ENCODE measurements at places on chromosomes 7 and 10.

DNA sequence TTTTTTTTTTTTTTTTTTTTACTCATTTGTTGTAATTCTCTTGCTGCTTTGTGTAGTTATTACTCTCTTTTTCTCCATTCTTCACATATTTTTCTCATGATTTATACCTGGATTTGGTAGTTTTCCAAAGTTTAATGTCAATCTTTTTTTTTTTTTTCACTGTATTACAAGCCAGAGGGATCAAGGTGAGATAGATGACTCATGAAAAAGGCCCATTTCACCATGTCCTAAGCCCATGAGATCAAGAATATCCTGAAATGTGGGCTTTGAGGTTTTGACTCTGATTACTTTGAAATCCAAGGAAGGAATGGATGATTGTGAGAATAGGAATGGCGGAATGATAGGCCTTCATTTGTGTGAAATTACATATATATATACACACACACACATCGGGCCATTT, 31.1 kb downstream of the TAX1BP1 start:
- DNase-seq, result no peak

- DNase-seq, result no peak
Observed at GRCh38 chr7:46389146-46389545, 468.1 kb upstream of the IGFBP3 start.

GRCh38 chr10:125442856-125443540, 240.0 kb downstream of the TEX36 start:
- no peak for DNase-seq

DNA sequence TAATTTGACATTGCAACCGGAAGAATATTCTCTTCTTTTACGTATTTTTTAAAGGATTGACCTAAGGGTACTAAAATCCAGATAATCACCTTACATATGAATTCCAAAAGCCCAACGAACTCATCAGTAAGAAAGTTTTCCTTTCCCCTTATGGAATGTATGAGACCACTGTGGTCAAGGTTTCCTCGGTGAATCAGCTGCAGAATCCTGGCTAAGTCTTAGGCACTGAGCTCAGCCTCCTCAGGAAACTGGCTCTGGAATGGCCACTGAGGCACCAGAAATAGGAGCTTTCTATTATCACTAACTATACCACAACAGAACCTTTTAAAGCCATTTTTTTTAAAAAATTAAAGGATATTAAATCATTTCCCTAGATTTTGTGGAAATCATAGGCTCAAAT, 21.0 kb downstream of the SVIL start:
- no peak for DNase-seq

DNA sequence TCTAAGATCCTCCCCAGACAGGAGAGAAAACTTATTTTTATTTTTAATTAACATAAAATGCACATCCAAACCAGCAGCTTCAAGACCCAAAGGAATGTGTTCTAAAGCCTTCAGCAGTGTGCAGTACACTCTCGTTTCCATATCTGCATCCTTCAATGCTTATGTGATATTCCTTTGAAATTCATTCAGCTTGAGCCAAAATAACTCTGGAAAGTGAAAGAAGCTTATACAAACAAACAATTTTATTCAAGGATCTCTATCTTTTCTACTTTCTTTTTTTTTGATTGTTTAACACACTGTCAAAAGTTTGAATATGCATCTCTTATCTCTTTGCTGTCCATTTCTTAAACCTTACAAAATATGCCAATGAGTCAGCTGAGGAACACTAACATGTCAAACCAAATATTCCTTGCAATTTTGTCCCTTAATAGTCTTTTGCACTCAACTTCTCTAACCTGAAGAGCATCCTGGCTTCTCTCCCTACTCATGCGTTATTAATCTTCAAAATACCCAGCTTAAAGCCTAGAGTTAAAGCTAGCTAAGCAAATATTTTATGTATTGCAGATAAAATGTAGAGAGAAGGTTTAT, 124.3 kb downstream of the THSD7A start:
- no peak for DNase-seq

- DNase-seq, result no peak
Observed at GRCh38 chr10:28538595-28538994, 5.7 kb downstream of the WAC start.

DNA sequence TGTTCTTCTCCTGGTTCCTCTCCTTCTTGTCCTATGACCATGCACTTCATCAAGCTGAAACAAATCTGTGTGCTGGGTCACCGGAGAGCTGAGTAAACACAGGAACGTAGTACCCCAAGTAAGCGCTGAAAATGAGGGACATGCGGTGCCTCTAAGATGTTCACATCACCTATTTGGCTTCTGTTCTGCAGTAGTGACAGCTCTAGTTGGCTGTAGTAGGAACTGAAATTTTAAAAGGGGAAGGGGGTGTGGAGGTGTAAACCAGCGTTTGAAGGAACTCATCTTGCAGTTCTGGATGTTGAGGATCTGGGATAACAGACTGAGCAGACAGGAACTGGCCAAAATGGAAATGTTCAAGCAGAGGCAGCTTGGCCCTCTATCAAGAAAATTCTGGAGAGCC, 85.2 kb downstream of the WNT2 start:
- DNase-seq, result no peak

DNA sequence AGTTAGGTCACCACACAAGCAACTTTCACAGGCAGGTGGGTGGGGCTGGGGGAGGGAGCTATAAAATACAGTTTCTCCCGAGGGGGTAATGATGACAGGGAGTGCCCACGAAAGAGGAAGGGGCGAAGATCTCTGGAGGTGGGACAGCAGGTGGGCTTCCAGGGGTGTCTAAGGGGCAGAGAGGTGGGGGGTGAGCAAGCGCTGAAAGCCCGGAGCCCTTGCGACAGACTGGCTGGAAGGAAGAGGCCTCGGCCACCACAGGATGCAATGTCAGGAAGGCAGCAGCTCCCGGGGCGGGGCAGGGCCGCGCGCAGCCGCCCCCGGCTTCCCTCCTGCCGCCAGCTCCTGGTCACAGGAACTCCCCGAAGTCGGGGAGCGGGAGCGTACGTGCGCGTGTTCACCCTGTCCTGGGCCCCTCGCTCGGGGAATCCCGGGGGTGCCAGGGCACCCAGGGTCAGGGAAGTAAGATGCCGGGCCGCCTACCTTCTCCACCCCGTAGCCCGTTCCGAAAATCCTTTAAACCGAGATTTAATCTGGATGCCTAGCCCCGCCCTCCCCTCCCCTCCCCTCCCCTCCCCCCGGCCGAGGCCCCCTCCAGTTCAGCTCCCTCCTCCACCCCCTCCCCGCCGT, 105.2 kb upstream of the PPIF start:
- DNase-seq, result peak; percentile 61

- no peak for DNase-seq
Observed at GRCh38 chr7:31646942-31647341, 40.1 kb upstream of the PPP1R17 start.

GRCh38 chr7:13952921-13953320, 36.5 kb downstream of the ETV1 start:
- no peak for DNase-seq

GRCh38 chr7:16129431-16130110, 291.8 kb downstream of the CRPPA start:
- no peak for DNase-seq

GRCh38 chr10:50892467-50892866, 7.0 kb upstream of the A1CF start:
- DNase-seq, result no peak

DNA sequence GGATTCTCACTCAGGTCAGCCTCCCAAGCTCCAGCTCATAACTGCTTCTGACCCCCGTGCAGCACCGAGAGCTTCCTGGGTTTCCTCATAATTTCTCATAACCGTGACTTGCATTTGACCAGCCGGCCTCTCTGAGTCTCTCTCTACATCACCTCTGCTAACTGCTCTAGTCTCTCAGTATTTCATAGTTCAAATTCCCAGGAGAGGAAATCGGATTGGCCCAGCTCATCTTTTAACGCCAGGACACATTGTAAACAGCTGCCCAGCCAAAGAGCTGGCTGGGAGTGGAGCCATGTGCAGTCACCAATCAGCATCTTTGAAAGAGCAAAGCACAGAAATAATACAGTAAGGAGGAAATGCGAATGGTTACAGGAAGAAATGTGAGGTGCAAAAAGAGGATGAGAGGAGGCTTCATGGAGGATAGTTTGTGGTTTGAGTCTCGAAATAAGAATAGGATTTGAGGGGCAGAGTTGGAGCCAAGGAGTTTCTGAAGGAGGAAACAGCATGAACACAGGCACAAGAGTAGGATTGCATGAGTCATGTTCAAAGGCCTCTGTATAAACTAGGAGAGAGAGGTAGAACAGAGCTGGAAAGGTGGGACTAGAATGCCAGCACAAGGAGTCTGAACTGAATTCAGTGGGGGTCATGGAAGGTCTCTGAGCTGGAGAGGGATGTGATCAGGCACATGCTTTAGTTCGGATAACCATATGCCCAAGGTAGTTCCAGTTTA, 15.2 kb upstream of the LBX1 start:
- no peak for DNase-seq

DNA sequence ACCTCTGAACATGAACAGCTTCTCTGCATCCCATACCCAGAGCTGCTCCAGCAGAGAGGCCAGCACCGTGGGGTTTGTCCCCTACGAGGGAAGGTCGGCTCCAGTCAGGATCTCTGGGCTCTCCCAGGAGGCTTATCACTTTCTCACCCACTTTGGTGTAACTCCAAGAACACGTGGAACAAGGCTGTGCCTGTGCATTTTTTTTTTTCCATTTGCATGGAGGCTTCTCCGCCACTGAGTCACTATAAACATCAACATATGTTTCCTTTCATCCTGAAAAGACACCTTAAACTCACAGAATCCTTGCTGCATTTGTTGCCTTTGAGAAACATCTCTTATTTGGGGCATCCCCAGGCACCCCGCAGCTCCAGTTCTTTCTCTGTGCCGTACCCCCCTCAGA, 29.4 kb upstream of the ECHDC3 start:
- DNase-seq, result no peak

- peak; percentile 50 for DNase-seq
Observed at GRCh38 chr10:30502266-30503060, 68.5 kb downstream of the MAP3K8 start.

- no peak for DNase-seq
Observed at GRCh38 chr7:80977751-80978150, 58.9 kb upstream of the SEMA3C start.

GRCh38 chr10:130928306-130928705, 383.2 kb downstream of the TCERG1L start:
- DNase-seq, result no peak

DNA sequence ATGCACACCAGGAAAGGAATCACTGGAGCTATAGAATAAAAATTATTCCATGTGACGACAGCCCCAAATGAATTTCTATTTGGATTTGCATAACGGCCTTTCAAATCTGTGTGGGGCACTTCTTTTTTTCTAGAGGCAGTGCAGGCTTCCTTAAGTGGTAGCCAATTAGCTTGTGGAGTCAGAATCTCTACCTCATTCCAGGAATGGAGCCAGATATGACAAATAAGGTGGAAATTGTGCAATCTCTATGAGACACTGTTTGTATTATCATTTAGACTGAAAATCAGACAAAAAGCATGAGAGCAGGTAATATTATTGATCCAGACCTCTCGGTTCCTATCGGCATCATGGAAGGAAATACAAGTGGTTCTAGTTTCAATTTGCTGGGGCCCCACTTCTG, 78.7 kb downstream of the BEND7 start:
- no peak for DNase-seq

DNA sequence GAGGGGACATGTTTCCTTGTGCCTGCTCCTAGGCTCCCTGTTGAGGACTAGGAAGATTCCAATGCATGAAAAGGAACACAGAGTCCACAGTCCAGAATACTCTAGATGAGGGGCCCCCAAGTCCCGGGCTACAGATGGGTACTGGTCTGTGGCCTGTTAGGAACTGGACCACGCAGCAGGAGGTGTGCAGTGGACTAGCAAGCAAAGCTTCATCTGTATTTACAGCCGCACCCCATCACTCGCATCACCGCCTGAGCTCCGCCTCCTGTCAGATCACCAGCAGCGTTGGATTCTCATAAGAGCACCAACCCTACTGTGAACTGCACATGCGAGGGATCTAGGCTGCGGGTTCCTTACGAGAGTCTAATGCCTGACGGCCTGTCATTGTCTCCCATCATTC, 233.0 kb upstream of the MKLN1 start:
- no peak for DNase-seq

DNA sequence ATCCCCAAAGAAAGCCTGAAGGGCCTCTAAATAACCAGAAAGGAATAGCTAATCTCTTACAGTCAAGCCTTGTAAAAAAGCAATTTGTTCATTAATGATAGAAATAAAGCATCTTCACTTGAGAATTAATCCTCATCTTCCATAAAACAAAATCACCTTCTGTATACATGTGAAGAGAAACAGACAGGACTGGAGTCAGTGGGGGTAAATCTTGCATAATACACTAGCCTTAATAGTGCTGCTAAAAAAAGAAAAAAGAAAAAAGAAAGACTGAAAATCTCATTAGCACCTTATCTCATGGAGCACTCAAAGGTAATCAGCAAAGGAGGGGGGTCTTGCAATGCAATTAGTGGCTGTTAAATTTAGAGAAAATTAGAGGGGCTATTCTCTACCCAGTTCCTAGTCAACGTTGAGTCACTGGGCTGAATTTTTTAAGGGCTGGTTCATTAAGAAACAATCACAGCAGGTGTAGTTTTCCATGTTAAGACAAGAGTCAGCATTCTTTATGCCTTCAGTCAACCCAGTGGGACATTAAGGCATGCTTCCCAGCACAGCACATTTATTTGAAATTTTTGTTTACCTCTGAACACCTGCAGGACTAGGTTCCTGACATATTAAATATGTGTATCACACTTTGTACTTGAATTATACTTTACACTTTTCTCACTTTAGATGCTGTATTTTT, 1455.7 kb upstream of the CELF2 start:
- no peak for DNase-seq

GRCh38 chr10:119263951-119264617, 56.7 kb downstream of the GRK5 start:
- DNase-seq, result no peak
